ENCODE measurements at places on chromosomes 3 and 15.

- no peak for DNase-seq
Observed at GRCh38 chr15:77457905-77458265, 37.2 kb downstream of the HMG20A start.

DNA sequence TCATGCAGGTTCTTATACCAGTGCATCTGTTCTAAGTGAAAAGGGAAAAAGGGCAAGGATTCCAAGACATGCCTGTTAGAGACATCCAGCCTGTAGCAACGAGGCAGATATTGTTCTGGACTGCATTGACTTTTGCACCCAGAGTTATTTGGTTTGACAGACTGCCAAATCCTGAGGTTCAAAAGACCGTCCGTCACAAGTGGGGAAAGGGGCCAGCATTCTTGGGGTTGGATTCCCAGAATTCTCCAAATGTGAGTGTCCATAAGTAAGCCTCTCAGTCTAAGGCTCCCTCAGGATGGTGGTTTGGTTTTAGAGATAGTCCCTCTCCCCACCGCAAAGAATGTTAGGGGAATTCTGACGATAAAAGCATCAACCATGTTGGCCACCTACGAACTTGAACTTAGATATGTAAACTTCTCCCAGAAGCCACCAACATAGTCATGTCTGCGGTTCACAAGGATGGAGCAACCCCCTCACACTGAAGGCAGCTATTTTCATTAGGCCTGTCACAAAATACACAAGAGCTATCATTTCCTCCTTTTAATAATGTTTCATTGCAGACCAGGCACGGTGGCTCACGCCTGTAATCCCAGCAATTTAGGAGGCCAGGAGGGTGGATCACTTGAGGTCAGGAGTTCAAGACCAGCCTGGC lies 13.6 kb upstream of the LACTB start:
- no peak for DNase-seq

DNA sequence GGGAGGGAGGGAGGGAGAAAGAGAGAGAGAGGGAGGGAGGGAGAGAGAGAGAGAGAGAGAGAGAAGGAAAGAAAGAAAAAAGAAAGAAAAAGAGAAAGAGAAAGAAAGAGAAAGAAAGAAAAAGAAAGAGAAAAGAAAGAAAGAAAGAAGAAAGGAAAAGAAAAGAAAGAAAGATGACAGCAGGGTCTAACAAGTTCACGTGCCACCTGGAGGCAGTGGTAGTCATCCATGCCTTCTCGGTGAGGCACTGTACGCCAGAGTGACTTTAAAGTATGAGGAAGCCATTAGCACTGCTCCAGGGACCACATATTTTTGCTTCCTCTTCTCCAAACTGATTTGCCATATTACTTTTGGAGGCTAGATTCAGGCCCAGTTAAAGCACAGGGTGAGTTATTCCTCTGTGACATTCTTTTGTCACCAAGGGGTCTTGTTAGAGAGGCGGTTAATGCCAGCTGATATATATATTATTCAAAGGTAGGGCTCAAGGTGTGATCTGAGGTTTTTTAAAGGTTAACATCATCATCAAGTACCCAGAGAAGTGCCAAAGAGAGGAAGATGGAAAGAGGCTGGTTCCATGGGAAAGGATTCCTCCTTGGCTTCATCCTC lies at the start of gene HTR3D:
Gene HTR3D (plus strand): TSS at position 556 of the 606 bp plus-strand sequence. CDS start 0 bp downstream, at position 556.
- DNase-seq, result no peak

DNA sequence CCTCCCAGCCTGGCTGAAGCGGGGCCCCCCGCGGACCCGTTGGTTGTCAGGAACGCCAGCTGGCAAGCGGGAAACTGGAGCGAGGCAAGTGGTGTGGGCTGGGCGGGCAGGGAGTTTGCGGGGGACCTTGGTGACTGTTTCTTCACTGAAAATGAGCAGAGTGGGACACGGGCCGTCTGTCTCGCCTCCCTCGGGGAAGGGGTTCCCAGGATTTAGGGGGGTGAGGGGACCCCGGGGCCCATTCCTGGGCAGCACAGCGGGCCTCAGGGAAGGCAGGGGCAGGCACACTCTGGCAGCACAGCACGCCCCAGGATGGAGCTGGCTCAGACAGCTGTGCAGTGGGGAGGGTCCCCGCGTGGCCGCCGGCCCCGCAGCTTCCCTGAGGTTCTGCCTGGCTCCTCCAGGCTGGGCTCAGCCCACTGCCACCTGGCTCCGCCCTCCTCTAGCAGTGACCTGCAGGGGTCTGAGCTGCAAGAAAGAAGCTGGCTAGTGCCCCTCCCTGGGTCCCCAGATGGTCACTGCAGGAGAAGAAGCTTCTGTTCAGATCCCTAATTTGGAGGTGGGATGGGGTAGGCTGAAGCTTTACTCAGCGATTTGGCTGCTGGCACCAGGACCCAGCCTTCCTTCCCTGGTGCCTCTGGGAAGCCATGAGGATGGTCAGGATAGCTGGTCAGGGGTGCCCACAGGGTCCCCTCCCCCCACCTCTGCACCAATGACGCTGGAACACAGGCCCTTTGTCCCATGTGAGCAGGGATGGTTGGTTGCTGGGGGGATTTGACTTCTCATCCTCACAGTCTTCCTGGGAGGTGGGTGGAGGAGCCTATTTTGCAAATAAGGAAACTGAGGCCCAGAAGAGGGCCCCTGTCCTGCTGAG lies 90.4 kb downstream of the TBC1D2B start:
- DNase-seq, result no peak

GRCh38 chr3:78668302-78668701 lies 1099.5 kb downstream of the ROBO1 start:
- no peak for DNase-seq

DNA sequence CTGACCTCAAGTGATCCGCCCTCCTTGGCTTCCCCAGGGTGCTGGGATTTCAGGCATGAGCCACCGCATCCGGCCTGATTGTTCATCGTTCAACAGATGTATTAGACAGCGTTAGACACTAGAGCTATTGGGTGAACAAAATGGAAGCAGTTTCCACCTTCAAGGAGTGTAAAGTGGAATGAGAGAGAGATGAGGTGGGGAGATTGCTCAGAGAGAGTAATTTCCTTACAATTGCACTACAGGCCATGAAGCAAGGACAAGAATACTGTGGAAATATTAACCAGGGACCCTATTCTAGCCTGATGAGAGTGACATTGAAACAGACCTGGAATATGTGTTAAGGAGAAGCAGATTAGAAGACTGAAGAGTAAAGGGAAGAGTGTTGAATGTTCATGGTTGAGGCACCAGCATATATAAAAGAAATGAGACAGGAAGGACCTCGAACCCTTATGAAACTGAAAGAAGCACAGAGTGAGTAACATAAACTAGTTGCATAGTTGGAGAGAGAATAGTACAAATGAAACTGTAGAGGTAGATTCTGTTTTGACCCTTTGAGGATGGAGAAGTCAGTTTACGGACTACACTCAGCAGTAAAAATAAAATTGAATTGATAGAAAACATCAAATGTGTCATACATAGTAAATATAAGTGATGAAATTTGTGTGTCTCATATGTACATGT lies 7.2 kb downstream of the RTF1 start:
- no peak for DNase-seq

- DNase-seq, result no peak
Observed at GRCh38 chr3:14274999-14275961, 96.7 kb downstream of the LSM3 start.

GRCh38 chr3:129614927-129615363 lies 8.5 kb upstream of the PLXND1 start:
- DNase-seq, result no peak
